HepG2 (cell line): ENCODE measurements at places on chromosomes 12 and 14. TPM values are rescaled to one million over a fixed set of nuclear protein-coding genes. Genes with fewer than 3 reads are reported as not detected.

DNA sequence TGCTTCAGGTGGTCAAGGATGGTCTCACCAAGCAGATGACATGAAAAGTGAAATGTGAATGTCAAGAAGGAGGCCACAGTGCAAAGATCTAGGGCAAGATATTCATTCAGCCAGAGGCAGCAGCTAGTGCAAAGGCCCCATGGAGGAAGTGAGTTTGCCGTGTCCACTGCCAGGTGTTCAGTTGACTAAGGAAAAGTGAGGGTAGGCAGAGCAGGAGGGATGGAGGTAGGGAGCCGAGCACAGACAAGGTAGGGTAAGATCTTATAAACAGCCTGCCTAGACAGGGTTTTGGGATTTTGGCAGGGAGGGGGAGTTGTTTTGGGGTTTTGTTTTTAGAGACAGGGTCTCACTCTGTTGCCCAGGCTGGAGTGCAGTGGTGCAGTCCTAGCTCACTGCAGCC is 11.9 kb downstream of the PPP2R5C start:
- no peak overlapping the region for H3K27ac ChIP-seq
- no peaks in the 10 kb centered on the region for H3K27me3 ChIP-seq
- H3K36me3 ChIP-seq = no peaks in the 10 kb centered on the region

DNA sequence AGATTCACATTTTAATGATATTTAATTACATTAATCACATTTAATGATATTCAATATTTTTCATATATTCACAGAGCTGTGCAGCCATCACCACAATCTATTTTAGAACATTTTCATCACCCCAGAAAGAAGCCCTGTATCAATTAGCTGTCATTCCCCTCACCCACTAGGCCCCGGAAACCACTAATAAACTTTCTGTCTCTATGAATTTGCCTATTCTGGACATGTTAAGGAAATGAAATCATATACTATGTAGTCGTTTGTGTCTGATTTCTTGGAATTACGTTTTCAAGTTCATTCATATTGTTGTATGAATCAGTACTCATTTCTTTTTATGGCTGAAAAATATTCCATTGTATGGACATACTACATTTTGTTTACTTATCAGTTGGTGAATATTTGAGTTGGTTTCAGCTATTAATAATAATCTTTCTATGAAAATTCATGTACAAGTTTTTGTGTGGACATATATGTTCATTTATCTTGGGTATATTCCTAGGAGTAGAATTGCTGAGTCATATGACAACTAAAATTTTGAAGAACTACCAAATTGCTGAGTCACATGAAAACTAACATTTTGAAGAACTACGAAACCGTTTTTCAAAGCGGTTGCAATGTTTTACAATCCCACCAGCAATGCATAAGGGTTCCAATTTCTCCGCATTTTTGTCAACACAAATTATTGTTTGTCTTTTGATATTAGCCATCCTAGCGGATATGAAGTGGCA is 11.7 kb upstream of the OTOGL start:
- no peaks in the 10 kb centered on the region for H3K36me3 ChIP-seq
- DNase-seq = no peak
- peaks cover 35% of the 10 kb centered on the region for H3K4me1 ChIP-seq
- H3K27me3 ChIP-seq = no peaks in the 10 kb centered on the region; the same call in 2 of the 3 replicates
- H3K27ac ChIP-seq = no peak overlapping the region

GRCh38 chr12:118126119-118126757 is 9.7 kb upstream of the PEBP1 start:
- peak; percentile 66 for DNase-seq
- no peak overlapping the region for H3K4me3 ChIP-seq
- H3K4me1 ChIP-seq = peaks cover 80% of the 10 kb centered on the region
- no peaks in the 10 kb centered on the region for H3K27me3 ChIP-seq

DNA sequence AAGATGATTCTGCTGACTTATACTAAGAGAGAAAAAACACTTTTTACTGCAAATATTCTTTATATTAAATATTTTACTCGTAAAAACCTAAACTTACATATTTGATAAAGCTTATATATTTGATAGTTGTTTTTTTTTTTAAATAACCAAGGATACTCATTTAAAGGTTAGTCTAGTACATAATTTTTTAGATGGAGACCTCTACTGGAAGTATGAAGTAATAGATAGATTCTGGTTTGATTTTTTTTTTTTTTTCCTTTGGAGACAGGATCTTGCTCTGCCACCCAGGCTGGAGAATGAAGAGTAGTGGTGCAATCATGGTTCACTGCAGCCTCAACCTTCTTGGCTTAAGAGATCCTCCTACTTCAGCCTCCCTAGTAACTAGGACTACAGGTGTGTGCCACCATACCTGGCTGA is 16.4 kb downstream of the ARID2 start:
- peaks cover 13% of the 10 kb centered on the region; the same call in 1 of the 2 replicates for H3K4me1 ChIP-seq
- no peak overlapping the region for H3K4me3 ChIP-seq
- H3K27me3 ChIP-seq = no peaks in the 10 kb centered on the region
- no peak overlapping the region for H3K27ac ChIP-seq
- H3K36me3 ChIP-seq = peaks cover 8% of the 10 kb centered on the region; the same call in 1 of the 3 replicates

- H3K27me3 ChIP-seq = no peaks in the 10 kb centered on the region
- H3K4me3 ChIP-seq = no peak overlapping the region
- no peak for DNase-seq
Observed at GRCh38 chr12:92794814-92795213, 92.0 kb downstream of the PLEKHG7 start.

DNA sequence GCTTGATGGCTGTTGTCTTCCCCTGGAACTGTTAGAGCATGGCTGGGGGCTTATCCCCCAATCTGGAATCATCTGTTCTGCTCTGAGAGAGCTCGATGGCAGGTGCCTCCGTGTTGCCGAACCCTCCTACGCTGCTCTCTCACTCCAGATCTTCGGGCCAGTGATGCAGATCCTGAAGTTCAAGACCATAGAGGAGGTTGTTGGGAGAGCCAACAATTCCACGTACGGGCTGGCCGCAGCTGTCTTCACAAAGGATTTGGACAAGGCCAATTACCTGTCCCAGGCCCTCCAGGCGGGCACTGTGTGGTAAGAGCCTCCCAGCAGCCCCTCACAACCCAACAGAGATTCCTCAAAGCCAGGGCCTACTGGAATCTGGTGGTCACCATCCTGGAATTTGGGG is 33.0 kb downstream of the ALDH2 start:
- H3K4me1 ChIP-seq = no peaks in the 10 kb centered on the region
- H3K27ac ChIP-seq = no peak overlapping the region
- no peak overlapping the region for H3K4me3 ChIP-seq
- H3K27me3 ChIP-seq = no peaks in the 10 kb centered on the region
- DNase-seq = no peak

GRCh38 chr12:22682663-22683062 is 57.7 kb downstream of the ETNK1 start:
- no peak for DNase-seq
- peaks cover 7% of the 10 kb centered on the region; the same call in 1 of the 2 replicates for H3K4me1 ChIP-seq
- no peaks in the 10 kb centered on the region for H3K27me3 ChIP-seq
- peaks cover 5% of the 10 kb centered on the region for H3K36me3 ChIP-seq
- no peak overlapping the region for H3K4me3 ChIP-seq

Gene NUDT14
- total RNA-seq = 4.0 and 5.8 TPM in 2 replicates

DNA sequence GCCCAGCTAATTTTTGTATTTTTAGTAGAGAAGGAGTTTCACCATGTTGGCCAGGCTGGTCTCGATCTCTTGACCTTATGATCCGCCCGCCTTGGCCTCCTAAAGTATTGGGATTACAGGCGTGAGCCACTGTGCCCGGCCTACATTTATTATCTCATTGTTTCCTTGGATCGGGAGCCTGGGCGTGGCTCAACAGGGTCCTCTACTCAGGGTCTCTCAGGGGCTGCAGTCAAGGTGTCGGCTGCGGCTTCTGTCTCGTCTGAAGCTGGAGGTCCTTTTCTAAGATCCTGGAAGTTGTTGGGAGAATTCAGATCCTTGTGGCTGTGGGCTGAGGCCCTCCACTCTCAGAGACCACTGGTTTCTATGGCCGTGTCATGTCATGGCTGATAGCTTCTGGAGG is 65.5 kb upstream of the SCN8A start:
- no peak overlapping the region for H3K27ac ChIP-seq
- DNase-seq = no peak
- no peaks in the 10 kb centered on the region; the same call in 1 of the 2 replicates for H3K4me1 ChIP-seq
- peaks cover 2% of the 10 kb centered on the region; the same call in 1 of the 3 replicates for H3K27me3 ChIP-seq
- H3K36me3 ChIP-seq = no peaks in the 10 kb centered on the region
- H3K4me3 ChIP-seq = no peak overlapping the region

DNA sequence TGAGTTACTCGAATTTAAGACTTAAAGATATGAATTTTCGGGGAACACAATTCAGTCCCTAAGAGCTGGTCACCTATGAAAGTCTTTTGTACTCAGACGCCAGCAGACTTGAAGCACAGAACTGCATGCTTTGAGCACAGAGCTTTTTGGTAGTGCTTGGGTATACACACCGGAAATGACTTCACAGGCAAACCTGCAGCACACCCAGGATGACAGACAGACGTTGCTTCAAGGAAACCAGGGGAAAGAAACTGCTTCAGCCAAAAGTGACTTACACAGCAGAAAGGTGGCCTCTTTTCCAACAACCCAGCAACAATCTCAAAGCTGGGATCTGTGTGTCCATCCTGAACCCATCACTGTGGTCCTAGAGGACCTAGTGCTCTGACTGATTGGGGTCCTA is 975.1 kb downstream of the AACS start:
- H3K4me1 ChIP-seq = no peaks in the 10 kb centered on the region
- no peaks in the 10 kb centered on the region for H3K36me3 ChIP-seq
- no peak for DNase-seq
- no peak overlapping the region for H3K27ac ChIP-seq

Gene SDR9C7
- total RNA-seq = not detected in 2 replicates

GRCh38 chr12:40976546-40976945 is 211.6 kb upstream of the PDZRN4 start:
- no peaks in the 10 kb centered on the region for H3K27me3 ChIP-seq
- H3K36me3 ChIP-seq = no peaks in the 10 kb centered on the region
- DNase-seq = no peak
- no peaks in the 10 kb centered on the region for H3K4me1 ChIP-seq
- H3K27ac ChIP-seq = no peak overlapping the region
- H3K4me3 ChIP-seq = no peak overlapping the region

DNA sequence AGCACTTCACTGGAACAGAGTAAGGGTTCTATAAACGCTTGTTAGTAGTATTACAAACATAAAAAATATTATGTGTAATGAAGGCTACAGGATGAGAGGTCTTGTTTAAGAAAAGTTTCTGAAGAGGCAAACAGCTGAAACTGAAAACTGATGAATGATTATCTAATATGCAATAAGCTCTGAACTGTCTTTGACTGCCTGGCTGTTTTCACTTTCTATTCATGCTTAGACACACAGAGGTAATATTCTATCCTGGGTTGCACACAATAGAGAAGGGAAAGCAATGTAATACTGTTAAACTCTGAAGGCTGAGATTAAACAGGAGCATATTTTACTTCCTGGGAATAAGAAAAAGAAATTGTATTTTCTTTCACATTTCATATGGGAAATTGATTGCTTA is 251.3 kb downstream of the ALX1 start:
- H3K4me1 ChIP-seq = no peaks in the 10 kb centered on the region
- no peaks in the 10 kb centered on the region for H3K27me3 ChIP-seq
- DNase-seq = no peak

DNA sequence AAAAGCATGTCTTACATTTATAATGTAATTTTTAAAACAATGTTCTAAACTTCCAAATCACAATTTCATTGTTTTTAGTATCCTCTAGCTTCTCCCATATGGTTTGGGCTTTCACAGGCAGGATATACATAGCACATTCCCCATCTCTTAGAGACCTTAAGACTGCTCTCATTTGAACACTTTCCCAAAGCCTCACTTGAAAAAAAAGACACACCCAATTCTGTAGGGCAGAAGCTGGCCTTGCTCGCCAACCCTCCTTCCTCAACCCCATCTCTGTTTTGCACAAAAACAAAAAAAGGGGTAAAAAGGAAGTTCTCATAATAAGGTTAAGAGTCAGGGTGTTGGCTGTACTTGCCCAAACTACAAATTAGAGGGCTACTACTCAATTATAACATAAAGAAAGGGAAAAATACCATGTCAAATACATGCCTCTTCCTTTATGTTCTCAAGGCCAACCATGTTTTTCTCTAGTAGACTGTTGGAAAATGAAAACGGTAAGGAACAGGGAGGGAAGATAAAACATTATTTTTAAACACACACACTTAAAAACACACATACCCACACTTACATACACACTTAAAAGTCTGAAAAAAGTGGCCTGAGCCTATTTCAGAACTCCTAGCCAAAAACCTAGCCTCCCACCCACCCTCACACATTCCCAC is 9.9 kb upstream of the KANSL2 start:
- DNase-seq = no peak
- no peak overlapping the region for H3K27ac ChIP-seq
- H3K36me3 ChIP-seq = peaks cover 16% of the 10 kb centered on the region
- peaks cover 27% of the 10 kb centered on the region for H3K4me1 ChIP-seq
- no peak overlapping the region for H3K4me3 ChIP-seq
